ENCODE measurements at places on chromosomes 7 and 10. TPM values are rescaled to one million over a fixed set of nuclear protein-coding genes. Genes with fewer than 3 reads are reported as not detected.

Gene OR2A5
- not detected for total RNA-seq

Gene CTBP2
- 66.5 TPM for total RNA-seq

Gene SFRP5
- total RNA-seq, result 12.9 TPM

Gene SLC39A12
- total RNA-seq, result not detected

Gene MXI1
- 69.8 TPM for total RNA-seq

Gene AKR1D1
- not detected for total RNA-seq

Gene CLCN1
- not detected for total RNA-seq

Gene SYT15B
- total RNA-seq, result 0.35 TPM

Gene GTPBP10
- total RNA-seq, result 28.2 TPM

Gene OR2A42
- not detected for total RNA-seq

Gene LIPM
- not detected for total RNA-seq

Gene CEP55
- 2.8 TPM for total RNA-seq

Gene TMEM225B
- total RNA-seq, result 2.6 TPM

Gene SMURF1
- 22.8 TPM for total RNA-seq

Gene DENND2A
- total RNA-seq, result 9.4 TPM

Gene OGDHL
- total RNA-seq, result 15.1 TPM

Gene MUC12
- total RNA-seq, result 0.42 TPM

Gene MACC1
- 1.6 TPM for total RNA-seq

Gene CPXM2
- 6.6 TPM for total RNA-seq

Gene C10orf67
- total RNA-seq, result 0.23 TPM

Gene GATA3
- total RNA-seq, result 2.9 TPM

Gene OPN4
- total RNA-seq, result not detected

Gene LIPN
- not detected for total RNA-seq

Gene COX19
- 24.0 TPM for total RNA-seq
